ENCODE measurements at places on chromosomes 12 and 14.
A peak's percentile ranks its signal among the peaks of the same experiment; 100 is the strongest.

- no peak for DNase-seq
These were observed 498 bp downstream of the RACGAP1 start for GRCh38 chr12:50024805-50025186.

GRCh38 chr14:34324363-34324795, 137.7 kb downstream of the SPTSSA start:
- DNase-seq, result no peak

DNA sequence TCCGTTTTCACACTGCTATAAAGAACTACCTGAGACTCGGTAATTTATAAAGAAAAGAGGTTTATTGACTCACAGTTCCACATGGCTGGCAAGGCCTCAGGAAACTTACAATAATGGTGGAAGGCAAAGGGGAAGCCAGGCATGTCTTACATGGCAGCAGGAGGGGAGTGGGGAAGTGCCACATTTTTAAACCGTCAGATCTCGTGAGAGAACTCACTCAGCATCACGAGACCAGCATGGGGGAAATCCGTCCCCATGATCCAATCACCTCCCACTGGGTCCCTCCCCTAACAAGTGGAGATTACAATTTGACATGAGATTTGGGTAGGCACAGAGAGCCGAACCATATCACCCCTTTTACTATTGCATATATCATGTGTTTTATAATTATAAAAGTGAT, 2.0 kb upstream of the PIGH start:
- DNase-seq, result no peak

DNA sequence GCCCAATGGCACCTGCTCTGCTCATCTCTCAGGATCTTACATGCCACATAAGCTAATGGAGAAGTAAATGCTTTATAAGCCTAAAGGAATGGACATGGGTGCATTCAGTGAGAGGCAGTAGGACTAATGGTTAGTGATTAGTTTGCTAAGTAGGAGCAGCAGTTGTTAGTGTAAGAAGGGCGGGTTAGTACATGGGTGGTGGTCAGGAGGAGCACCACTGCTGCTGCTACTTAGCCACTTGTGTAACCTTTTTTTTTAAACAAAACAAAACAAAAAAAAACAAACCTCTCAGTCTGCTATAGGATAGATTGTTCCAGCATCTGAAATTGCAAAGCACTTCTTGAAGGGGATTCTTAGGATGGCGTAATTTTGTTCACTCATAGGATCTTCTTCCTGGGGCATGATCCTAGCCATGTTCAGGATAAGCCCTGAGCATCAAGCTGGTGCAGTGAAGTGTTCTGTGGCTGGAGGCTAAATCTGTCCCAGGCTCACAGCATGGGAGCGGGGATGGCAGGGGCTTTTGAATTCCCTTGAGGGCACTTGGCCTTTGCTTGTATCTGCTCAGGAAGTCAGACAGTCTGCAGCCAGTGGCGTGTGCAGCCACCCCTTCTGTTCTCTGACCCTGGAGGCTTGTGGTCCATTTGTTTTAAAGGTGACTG, 63.6 kb downstream of the CHST11 start:
- DNase-seq, result no peak

- DNase-seq, result no peak
These were observed 49.4 kb upstream of the RIN3 start for GRCh38 chr14:92464156-92464555.

DNA sequence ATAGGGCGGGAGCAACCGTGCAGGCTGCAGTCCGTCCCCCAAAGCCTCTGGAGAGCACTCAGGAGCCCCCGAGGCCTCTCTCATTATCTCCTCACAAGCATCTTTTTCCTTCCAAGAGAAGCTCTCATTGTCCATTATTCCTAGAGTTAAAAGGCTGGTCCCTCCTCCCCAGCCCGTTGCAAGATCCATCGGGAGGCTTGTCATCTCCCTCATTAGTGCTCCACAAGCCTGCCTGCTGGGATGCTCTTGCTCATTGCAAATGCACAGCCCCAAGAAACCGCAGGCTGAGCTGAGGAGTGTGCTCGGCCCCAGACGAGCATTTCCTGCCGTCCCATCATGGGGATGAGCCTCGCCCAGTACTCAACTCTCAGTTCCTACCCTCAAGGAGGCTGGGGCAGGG, 23.3 kb downstream of the NUAK1 start:
- no peak for DNase-seq

GRCh38 chr12:121678716-121679300, 9.4 kb upstream of the MORN3 start:
- no peak for DNase-seq

DNA sequence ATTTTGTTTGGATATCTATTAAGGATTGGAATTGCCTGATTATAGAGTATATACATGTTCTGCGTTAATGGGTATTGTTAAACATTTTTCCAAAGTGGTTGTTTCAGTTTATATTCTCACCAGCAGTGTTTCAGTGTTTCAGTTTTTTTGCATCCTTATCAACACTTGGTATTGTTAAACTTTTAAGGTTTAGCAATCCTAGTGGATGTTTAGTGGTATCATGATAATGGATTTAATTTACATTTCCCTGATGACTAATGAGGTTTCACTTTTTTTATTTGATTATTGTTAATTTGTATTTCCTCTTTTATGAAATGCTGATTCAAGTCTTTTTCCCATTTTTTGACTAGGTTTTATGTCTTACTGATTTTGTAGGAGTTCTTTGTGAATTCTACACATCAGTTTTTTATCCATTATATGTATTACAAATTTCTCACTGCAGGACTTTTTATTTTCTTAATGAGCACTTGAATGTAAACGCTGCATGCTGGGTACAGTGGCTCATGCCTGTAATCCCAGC, 23.7 kb downstream of the YLPM1 start:
- no peak for DNase-seq

DNA sequence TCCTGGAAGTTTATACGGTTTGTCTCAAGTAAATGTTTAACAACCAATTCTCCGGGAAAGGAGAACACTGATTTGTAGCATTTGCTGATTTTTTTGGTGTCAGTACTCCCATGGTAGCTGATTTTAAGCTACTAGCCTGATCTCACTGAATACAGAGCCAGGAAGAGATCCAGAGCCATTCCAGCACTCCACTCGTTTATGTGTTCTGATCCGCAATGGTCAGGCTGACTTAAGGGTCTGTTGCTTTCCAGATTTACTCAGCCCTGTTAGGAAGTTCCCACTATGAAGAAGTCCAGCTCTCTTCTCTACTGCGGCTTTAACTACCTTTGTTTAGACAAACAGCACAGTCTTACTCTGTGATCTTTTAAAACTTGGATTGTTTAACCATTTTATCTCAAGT, 38.0 kb upstream of the NID2 start:
- peak; percentile 23 for DNase-seq

DNA sequence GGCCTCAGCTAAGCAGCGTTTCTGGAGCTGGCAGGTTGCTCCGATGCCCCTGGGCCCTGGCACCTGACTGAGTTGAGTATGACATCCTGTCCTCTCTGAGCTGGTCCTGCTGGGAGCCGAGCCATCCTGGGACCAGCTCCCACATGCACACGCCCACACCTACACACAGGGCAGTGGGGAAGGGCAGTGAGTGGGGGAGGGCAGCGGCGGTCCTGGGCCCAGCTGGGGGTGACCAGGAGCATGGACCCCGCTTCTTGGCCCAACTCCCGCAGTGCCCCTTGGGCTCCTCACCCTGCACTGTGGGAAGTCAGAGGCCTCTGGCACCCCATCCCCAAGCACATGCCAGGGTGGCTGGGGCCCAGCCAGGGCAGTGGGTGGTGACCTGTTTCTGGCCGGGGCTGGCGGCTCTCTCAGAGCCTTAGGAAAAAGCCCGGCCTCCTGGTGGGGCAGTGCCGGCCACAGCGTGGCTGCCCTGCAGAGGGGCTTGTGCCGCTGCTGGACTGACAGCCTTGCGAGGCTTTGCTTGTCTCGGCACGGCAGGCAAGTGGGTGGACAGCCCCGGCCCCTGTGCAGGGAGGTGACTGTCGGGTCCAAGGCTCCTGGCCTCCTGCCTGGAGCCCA, 5.9 kb upstream of the CRIP2 start:
- no peak for DNase-seq

DNA sequence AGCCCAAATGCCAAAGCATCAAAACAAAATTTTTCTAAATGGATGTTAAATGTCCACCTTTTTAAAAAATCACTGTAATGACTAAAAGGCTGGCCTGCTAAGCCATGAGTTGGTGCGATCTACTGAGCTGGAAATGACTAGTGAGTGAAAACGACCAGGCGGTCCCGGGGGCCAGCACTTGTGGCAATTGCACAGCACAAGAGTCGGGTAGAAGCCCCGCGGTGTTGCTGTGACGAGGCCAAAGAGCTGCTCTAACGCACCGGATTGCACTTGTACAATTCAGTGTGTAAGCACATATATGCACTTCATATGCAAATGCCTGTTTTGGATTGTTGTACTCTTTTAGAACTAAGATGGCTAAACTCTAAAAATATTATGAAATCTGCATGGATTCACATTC, 64.1 kb upstream of the DYNC1H1 start:
- DNase-seq, result no peak

- no peak for DNase-seq
These were observed 27.4 kb downstream of the DNM1L start for GRCh38 chr12:32706335-32707024.

GRCh38 chr14:70643967-70644366, 2.3 kb downstream of the TTC9 start:
- no peak for DNase-seq
